Foreskin fibroblast (primary cell): ENCODE measurements at places on chromosomes 6 and 20.

DNA sequence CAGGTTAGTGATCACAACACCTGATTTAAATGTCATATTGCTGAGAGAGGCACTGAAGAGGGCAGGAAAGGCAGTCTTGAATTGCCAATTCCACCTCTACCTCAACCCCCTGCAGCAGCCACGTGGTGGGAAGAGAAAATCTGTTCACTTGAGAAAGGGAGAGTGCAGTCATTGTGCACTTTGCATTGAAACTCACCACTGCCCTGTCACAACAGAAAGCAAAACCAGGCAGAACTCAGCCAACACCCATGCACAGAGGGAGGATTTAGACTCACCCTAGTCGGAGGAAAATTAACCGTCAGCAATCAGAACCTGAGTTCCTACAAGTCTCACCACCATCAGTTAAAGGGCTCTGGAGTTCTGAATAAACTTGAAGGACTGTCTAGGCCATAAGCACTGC, 1040.2 kb downstream of the HACE1 start:
- DNase-seq = no peak

DNA sequence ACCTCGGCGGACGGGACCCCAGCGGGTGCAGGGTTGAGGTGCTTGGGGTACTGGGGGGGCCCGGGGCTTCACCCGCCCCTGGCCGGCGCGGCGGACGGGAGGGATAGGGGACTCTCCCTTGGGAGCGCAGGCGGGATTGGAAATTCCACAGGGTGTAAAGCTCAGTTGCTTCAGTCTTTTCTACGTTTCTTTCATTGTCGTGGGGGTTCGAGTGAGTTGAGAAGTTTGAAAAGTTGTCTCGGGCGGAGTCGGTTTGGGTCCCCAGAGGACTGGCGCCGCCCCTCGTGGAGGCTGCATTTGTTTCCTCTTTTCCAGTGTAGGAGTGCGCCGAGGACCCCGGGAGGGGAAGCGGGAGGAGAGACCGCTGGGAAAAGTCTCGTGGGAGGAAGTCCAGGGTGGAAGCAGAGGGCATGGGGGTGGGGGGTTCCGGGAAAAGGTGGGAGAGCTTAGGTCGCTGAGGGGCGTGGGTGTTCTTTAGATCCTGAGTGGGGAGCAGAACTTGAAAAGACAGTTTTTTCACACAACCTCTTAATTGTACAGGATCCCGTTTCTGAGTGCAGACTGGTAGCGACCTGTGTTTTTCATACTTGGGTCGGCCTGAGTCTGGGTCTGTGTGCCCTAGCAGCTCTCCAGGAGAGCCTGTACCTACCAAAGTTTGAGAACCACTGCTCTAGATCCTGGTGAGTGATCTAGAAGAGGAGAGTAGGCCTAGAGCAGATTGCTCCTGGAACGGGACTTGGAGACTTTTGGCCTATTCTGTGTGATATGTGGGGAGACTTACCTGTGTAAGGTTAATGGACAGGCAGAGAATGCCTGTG, 495 bp downstream of the FAM83B start:
- DNase-seq = peak; percentile 4

- DNase-seq = peak; percentile 22
Measured at GRCh38 chr20:49631061-49631716, 63.3 kb upstream of the PTGIS start.

- DNase-seq = no peak
Measured at GRCh38 chr6:5869261-5869660, 137.5 kb downstream of the NRN1 start.

DNA sequence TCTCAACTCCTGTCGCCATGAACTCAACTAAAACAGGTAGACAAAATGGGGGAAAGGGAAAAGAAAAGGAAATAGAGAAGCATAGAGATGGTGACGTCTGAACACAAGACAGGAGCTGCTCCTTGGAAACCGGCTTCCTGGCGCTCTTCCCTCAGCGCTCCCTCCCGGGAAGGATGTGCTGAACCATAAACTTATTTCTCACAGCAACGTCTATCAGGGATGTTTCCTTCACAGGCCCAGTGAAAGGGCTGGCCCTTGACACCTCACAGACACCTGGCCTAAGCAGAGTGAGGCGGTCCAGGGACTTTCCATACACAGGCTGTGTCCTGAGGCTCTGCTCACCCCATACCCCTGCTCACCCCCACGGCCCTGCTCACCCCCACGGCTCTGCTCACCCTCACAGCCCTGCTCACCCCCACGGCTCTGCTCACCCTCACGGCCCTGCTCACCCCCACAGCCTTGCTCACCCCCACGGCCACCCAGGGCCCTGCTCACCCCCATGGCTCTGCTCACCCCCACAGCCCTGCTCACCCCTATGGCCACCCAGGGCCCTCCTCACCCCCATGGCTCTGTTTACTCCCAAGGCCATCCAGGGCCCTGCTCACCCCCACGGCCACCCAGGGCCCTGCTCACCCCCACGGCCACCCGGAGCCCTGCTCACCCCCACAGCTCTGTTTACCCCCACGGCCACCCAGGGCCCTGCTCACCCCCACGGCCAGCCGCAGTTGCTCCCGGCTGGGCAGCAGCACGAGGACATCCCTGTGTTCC, 653 bp downstream of the FRMD1 start:
- DNase-seq = no peak

DNA sequence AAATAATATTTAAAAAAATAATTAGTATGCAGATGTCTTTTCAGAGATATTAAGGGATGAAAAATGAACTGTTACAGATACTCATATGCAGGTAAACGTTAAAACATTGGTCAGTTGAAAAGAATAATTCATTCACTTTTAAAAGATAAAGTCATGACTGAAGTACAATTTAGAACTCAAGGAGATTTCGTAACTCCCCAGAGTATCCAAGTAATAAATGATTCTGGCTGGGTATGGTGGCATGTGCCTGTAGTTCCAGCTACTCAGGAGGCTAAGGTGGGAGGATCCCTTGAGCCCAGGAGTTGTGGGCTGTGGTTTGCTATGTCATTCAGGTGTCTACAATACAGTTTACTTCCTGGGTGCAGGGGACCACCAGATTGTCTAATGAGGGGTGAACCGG, 122.3 kb upstream of the TMEM181 start:
- peak; percentile 22 for DNase-seq

DNA sequence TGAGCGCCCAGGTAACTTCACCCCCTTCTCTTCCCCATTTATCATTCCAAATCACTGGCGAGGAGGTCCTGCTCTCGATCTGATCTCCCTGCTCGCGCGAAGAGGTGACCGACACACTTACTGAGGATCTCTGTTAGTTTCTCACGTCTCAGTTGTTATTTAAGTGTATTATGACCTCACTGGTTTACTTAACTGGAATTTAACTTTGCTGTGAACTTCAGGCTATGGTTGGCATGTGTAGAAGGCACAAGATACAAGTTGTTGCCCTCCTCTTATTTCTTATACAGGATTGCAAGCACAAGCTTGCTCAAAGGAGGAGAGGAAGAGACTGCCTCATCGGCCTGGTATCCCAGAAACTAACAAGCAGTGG, 1.2 kb downstream of the RNF217 start:
- DNase-seq = no peak

DNA sequence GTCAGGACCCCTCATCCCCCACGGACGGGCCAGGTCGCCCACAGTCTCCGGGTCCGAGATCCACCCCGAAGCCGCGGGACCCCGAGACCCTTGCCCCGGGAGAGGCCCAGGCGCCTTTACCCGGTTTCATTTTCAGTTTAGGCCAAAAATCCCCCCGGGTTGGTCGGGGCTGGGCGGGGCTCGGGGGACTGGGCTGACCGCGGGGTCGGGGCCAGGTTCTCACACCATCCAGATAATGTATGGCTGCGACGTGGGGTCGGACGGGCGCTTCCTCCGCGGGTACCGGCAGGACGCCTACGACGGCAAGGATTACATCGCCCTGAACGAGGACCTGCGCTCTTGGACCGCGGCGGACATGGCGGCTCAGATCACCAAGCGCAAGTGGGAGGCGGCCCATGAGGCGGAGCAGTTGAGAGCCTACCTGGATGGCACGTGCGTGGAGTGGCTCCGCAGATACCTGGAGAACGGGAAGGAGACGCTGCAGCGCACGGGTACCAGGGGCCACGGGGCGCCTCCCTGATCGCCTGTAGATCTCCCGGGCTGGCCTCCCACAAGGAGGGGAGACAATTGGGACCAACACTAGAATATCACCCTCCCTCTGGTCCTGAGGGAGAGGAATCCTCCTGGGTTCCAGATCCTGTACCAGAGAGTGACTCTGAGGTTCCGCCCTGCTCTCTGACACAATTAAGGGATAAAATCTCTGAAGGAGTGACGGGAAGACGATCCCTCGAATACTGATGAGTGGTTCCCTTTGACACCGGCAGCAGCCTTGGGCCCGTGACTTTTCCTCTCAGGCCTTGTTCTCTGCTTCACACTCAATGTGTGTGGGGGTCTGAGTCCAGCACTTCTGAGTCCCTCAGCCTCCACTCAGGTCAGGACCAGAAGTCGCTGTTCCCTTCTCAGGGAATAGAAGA, 978 bp downstream of the HLA-A start:
- DNase-seq = peak; percentile 15

GRCh38 chr6:163943607-163944385, 529.3 kb downstream of the QKI start:
- DNase-seq = no peak

GRCh38 chr6:142819603-142820337, 125.2 kb downstream of the HIVEP2 start:
- DNase-seq = no peak

- no peak for DNase-seq
Measured at GRCh38 chr6:2868637-2869036, 27.0 kb upstream of the SERPINB1 start.

DNA sequence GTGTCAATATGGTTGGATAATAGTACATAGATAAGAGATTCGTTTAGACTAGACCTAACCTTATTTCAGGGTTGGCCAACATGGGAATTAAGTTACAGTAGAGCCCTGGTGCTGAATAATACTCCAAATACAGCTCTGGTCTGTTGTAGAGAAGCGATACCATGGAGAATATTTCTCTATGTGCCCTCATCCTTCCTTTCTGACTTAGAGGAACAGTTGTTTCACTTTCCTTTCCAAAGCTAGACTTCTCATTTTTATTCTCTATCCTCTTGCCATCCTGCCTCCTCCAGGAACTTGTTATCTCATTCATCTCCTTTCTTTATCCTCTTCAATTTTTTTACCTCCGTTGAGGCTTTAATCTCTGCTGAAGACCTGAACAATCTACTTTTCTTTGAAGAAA, 68.9 kb downstream of the EDN1 start:
- no peak for DNase-seq

- DNase-seq = no peak
Measured at GRCh38 chr6:109612268-109612667, 78.7 kb downstream of the AK9 start.

DNA sequence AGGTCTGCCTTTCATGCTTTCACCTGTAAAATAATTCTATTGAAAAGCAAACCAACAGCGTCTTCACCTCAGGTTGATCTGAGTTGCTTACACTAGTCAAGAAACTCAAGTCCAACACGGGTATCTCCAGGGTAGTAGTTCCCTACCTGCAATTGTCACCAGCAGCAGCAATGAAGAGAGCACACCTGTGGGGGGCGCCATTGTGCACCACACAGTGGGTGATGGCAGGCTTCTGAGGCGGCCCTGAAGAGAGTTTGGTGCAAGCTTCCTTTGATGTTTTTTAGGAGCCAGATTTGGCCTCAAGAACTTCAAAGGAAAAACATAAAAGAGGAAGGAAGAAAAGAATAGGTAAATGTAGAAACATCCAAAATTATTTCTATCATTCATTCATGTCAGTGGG, 45.1 kb downstream of the KIAA0319 start:
- no peak for DNase-seq

GRCh38 chr20:4770026-4770425, 48.3 kb downstream of the PRND start:
- no peak for DNase-seq

DNA sequence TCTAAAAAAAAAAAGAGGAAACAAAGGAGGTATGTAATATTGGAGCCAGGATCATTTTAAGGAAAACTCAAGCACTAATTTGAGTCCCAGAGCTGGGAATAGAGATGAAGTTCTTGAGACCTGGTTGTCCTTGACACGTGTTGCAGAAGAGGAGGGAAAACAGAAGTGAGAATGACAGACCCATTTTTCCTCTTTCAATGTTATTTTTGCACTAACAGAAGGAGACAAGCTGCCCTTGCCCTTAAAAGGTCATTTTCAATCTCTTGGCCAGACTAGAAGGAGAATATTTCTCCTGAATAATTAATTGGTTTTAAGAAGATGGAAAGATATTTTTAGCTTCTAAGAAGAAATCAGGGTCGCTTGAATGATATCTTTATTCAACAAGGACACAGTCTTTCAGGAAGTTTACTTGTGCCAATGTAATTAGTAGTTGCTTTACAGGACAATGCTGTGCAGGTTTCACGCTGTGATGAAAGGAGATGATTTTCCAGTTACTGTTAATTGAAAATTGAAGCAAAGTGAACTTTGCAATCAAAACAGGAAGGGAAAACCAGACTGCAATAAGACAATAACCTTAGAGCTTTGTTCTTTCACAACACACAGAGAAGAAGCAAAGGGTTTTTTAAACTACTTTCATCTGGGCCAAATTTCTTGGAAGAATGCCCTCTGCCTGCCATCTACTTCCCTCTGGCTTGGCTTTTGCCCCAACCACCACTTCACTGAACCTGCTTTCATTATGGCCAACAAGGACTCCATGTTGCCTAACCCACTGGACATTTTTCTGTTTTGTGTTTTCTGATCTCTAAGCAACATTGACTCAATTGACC, 107.8 kb upstream of the SHLD1 start:
- peak; percentile 65 for DNase-seq

DNA sequence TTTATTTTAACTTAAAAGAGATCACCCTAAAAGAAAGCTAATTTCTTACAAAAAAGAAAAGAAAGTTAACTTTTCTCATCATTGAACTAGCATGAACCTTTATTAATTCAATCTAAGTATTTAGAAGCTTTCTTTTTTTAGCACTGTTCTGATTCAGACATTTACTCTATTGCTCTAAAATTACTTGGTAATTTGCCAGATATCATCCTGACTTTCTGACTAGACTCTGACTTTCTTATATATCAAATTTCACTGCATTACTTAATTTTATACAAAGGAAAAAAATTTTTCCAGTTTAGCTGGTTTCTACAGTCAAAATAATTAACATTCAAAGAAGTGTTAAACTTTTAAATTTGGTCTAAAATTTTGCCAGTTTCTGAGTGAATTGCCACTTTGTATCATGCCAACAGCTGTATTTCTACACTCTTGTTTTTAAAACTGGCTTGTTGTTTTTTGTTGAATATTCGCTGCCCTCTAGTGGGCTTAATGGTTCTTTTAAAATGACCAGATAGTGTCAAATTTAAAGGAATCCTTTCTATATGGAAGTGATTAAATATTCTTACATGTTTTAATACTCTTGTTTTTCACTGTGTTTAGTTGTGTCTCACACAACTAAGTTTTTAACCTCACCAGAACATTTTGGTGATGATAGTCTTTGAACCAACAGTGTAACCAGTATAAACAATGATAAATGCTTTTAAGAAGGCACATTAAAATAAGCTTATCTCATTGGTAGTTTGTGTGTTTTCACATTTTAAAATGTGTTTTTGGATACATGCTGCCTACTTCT, 102.0 kb downstream of the POPDC3 start:
- peak; percentile 71 for DNase-seq

- peak; percentile 72 for DNase-seq
Measured at GRCh38 chr6:27502508-27503435, 29.9 kb upstream of the ZNF184 start.
